Brain pericyte (primary cell): ENCODE measurements at places on chromosomes 6 and 20.

DNA sequence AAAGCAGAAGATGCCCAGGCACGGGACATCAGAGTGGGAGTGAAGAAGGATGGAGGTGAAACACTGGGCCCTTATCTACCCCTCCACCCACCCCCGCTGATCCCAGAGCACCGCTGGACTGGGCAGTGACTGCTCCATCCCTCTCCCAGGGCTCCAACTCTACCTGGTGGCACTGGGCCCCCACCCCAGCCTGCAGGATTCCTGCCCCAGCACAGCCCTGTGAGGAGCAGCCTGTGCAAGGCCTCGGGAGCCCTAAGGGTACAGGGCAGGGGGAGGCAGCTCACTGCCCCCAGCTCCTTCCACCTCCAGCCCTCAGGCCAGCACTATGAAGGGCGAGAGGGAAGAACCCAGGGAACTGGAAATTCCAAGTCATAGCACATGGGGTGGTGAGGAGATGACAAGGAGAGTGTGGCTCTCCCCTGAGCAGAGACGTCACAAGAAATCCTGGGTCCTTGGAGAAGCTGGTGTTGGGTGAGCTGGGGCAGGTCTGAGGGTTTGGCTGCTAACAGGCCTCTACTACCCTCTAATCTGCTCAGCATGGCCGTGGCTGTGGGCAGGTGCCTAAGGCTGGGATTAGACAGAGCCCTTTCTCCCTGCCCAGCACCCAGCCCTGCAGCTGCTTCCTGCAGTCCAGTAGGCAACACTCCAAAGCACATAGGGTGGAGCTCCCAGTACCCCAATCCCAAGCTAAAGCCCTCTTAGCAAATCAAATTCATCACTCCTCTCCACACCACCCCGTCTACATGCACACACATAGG is 3.5 kb downstream of the CST3 start:
- no peak for DNase-seq

- no peak for DNase-seq
Observed at GRCh38 chr6:23704479-23705052, 421.4 kb upstream of the NRSN1 start.

- DNase-seq: no peak
Observed at GRCh38 chr20:8055096-8055495, 35.5 kb upstream of the TMX4 start.

DNA sequence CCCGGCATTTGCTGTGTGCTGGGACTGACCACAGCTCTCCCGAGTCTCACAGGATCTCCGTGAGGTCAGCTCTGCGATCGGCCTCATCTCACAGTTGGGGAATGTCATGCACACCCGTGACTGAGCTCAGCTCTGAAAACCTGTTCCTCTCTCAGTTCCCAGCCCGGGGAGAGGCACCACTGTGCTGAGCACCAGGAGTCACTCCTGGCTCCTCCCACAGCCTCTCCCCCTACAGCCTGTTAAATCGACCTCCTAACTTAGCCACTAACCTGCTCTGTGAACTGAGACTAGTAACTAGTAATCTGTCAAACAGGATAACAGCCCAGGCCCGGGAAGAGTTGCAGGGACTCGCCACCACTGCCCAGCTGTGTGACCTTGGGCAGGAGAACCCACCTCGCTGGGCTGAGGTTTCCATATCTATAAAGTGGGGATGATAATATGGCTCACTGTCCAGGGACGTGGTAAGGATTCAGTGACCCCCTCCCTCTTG is 20.1 kb upstream of the NOL4L start:
- no peak for DNase-seq

GRCh38 chr6:131654326-131654725 is 17.2 kb downstream of the ENPP3 start:
- DNase-seq: no peak

GRCh38 chr6:3390698-3391097 is 66.2 kb downstream of the SLC22A23 start:
- no peak for DNase-seq

DNA sequence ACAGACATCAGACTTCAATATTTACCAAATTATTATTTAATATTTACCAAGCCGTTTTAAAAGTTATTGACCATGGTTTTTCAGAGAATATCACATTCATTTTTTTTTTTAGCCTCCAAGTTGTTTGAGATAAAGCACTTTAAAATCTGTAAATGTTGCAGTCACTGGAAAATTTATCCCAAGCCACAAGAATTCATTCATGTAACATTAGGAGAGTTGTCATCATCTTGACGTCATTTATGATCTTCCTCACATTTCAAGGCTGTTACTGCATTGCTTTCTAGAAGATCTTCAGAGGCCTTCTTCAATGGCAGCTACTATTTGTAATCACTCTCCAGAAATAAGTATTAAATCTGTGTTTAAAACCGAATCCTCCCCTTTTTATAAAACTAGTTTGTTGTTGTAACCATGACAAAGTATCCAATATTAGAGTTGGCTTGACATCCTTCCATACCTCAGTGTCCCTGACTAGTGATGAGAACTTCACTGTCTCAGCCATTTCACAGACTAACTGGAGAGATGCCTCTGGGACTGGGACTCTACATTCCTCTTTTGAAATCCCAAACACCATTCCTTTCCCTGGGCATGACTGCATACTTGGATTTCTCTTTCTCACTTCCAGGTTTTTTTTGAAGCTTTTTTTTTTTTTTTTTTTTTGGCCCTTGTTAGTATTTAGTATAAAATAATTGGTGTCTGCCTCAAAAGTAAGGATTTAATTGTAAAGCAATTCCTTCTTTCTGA is 100.1 kb downstream of the ZFAND3 start:
- DNase-seq: no peak

- DNase-seq: no peak
Observed at GRCh38 chr6:7543789-7544424, 2.4 kb downstream of the DSP start.

- DNase-seq: peak; percentile 36
Observed at GRCh38 chr20:10922941-10923340, 249.1 kb upstream of the JAG1 start.

GRCh38 chr20:54208548-54209176 is 775 bp downstream of the PFDN4 start:
- DNase-seq: no peak

GRCh38 chr6:148973538-148974208 is 226.8 kb downstream of the UST start:
- DNase-seq: no peak

- DNase-seq: no peak
Observed at GRCh38 chr6:38262609-38263008, 377.1 kb downstream of the BTBD9 start.

- peak; percentile 5 for DNase-seq
Observed at GRCh38 chr6:49531774-49532569, 18.5 kb upstream of the C6orf141 start.

GRCh38 chr6:100998111-100998510 is 117.0 kb upstream of the ASCC3 start:
- DNase-seq: no peak

GRCh38 chr20:52010541-52010940 is 181.0 kb downstream of the ZFP64 start:
- DNase-seq: no peak

DNA sequence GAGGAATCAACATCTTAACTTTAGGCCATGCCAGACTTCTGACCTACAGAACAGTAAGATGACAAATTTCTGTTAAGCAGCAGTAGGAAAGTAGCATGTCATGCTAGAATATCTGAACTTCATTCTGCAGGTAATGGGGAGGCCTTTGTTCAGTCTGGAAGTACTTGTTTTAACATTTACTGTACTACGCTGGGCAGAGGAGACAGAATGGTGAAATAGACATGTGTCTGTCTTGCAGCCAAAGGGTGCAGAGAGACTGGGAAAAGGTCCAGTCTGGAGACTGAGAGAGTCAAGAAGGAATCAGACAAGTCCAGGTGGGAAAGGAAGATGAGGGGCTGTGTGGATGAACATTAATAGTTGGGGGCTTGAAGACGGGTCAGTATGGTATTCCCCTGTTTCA is 17.5 kb upstream of the ZBTB2 start:
- DNase-seq: no peak

DNA sequence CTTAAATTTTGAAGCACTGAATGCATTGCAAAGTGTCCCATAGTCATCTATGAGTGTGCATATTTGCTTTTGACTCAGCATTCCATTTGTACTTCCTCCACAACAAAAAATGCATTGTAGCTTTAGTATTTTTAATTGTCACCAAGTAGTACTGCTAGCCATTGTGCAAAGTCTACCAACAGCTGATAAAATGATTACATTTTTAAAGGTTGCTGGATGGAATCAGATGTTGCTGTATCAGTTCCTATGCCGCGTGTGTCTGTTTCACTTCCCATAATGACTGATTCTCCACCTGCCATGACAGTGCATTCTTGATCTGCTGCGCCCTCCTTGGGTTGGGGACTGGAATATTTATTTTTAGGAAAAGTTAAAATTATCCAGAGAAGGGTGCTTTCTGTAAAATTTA is 41.2 kb downstream of the SLX4IP start:
- no peak for DNase-seq

- DNase-seq: no peak
Observed at GRCh38 chr20:62805155-62805710, 598 bp downstream of the OGFR start.

GRCh38 chr6:18489335-18489734 is 102.2 kb downstream of the RNF144B start:
- DNase-seq: no peak

DNA sequence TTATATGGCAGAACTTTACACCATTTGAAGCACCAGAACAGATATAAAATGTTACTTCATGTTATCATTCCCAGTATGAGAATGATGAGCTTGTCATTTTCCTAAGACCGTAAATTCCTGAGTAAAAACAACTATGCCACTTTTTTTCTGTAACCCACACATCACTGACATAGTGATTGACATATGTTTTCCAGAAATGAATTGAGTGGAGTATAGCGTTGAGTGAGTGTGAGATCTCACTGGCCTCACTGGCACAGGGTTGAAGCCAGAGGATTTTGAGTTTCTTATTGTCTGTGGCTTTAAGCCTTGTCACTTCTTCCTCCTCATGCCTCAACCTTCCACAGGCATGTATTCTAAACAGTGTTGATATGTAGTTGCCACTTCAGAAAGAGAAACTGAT is 62.3 kb downstream of the PDE7B start:
- DNase-seq: no peak

- DNase-seq: no peak
Observed at GRCh38 chr6:133761706-133762105, 127.2 kb upstream of the TCF21 start.

DNA sequence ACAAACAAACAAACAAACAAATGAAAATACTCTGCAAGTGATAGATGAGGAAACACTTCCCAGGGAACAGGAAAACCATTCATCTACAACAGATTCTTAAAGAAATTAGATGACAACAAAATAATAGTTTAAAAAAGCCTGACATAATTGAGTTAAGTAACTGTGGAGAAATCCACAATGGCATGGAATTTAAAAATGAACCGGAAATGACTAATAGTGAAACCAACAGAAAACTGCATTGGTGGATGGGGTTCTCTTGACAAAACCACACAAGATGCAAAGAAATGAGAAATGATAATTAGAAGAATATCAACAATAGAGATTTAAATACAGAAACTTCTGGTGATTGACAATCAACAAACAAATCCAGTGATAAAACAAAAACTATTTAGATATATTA is 785.6 kb downstream of the QKI start:
- no peak for DNase-seq

GRCh38 chr6:37344308-37344707 is 9.5 kb upstream of the RNF8 start:
- DNase-seq: no peak

- no peak for DNase-seq
Observed at GRCh38 chr20:32040142-32040953, 11.7 kb upstream of the HCK start.

DNA sequence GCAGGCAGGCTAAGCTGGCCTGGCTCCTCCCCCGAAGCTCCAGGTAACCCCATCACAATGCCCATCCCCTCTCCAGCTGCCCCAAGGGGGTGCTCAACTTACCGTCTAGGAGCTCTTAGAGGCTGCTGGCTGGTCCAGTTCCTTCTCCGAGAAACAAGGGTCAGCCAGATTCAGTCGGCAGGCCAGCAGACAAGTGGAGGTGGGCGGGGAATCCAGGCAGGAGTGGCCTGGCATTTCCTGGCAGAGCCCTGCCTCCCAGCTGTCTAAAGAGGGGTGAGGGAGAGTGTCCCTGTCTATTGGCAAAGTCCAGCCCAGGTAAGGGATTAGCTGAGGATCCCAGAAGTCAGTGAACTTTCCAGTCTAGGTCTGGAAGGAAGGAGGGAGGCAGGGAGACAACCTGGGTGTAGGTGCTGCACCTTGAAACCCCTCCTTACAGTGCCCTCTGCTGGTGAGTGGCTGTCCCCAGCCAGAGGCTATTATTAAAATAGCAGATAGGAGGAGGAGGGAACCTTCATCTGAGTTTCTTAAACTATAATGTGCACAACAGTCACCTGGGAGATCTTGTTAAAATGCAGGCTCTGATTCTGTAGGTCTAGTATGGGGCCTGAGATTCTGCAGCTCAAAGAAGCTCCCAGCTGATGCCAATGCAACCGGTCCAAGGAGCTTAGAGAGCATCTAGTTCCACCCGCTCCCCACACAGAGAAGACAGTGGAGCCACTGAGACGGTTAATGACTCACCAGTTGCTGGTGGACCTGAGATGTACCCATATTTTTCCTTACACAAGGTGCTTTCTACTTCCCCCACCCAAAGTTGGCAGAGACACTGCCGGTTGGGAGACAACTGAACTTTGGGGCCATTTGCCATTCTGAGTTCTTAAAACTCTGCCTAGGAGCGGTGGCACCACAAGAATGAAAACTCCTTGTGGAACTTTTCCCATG is at the start of gene UNC5CL:
Gene UNC5CL, minus strand, starts transcription at position 162 of the 939 bp plus-strand sequence. CDS start 4,147 bp downstream, outside the sequence.
- DNase-seq: no peak

DNA sequence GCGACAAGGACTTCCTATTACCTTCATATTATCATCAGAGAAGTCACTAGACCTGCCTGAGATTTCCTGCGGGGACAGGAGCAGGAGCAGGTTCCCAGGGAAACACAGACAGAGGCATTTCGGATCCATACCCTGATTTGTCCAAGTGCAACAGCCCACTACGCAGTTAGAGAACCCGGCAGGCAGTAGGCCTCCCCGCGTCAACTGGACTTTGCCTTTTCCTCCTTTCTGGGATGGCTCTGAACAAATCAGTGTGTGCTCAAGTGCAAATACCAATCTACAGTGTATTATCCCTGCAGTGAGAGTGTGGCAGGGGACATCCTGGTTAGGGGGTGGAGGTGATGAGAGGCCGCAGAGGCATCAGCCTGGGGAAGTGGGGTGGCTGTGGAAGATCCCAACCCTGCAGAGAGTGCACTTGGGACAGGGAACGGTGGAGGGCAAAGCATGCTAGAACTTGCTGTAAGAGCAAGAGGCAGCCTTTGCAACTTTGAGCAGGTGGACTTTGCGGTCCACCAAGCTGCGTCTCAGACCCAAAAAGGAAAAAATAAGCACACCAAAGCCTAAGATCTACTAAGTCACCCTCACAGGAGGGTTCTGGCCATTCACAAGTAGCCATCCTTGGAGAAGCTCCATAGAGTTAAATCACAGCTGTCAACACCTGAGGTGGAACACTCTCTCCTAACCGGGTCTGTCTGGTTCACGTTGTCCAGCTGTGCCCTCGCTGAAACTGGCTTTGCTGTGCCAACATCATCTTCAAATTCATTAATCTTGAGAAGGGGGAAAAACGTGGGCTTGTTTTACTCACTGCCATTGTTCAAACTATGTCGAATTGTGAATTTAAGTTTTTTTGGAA is 159.1 kb downstream of the ZDHHC14 start:
- no peak for DNase-seq
